ENCODE measurements at places on chromosomes 11 and 22. TPM values are rescaled to one million over a fixed set of nuclear protein-coding genes. Genes with fewer than 3 reads are reported as not detected.

DNA sequence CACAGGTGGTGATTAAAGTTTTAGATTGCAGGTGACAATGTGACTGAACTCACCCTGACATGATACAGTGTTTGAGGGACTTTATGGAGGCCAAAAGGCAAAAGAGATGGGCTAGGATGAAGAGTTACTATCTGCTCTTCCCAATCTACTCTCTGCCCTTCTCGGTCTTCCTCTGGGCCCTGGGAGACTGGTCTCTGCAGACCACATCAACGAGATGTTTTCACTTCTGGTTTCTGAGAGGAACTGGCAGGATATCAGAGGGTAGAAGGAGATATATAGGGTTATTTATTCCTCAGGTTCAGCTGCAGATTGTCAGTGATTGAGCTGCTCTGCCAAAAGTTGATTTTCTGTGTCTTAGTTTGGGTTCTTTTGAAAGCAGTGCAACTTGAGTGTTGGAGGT, 32.4 kb upstream of the CD44 start:
- no peak for DNase-seq

DNA sequence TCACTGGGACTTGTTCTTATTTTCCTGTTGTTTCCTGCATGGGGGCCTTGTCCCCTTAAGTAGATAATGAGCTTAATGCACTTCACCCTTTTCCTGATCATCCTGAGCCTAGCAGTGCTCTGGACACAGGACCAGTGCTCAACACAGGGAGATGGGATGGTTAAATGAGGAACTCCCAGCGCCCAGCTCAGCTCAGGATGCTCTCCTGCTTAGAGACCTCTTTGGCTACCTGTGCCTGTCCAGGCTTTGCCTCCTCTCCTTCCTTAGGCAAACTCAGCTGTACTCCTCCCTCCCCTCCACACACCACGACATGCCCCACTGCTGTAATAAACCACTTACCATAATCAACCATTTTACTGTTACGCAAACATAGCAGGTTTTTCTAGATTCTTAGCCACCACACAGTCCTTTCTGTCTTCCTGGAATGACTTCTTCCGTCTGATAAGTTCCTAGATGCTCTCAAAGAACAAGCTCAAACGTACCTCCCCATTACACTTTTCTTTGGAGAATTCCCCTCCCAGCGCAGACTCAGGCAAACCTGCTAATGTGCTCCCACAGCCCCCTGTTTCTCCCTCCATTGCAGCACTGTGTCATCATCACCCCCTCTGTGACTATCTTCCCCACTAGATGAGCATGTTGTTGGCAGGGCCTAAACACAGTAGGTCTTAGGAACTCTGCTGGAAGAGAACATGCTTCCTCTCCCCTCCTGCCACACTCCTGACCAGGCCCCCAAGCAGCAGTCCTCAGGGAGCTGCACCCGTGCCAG, 113.6 kb downstream of the MICAL2 start:
- DNase-seq = no peak

DNA sequence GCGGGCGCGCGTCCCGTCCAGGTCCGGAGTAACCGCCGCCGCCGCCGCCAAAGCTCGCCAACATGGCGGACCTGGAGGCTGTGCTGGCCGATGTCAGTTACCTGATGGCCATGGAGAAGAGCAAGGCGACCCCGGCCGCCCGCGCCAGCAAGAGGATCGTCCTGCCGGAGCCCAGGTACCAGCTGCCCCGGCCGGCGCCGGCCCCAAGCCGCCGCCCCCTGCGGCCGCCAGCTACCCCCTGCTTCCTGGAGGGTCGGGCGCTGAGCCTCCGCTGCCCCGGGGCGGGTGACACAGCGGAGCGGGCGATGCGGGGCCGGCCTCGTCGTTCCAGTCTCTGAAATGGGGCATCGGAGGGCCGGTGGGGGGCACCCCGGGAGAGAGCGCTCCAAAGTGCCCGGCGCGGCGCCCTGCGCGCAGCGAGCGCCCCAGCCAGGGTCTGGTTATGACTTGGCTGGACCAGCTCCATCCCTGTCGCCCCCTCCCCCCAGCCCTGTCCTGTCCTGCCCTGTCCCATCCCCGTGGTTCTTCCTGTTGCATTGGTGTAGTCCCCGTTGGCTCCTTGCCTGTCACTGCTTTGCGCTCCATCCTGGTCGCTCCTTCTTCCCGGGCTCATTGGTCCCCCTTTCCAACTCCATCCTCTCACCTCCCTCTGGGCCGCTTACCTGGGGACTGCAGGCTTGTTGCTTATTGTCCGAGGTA, 653 bp downstream of the GRK3 start:
- DNase-seq = no peak

The RASD2 gene
- total RNA-seq = 0.19 TPM

DNA sequence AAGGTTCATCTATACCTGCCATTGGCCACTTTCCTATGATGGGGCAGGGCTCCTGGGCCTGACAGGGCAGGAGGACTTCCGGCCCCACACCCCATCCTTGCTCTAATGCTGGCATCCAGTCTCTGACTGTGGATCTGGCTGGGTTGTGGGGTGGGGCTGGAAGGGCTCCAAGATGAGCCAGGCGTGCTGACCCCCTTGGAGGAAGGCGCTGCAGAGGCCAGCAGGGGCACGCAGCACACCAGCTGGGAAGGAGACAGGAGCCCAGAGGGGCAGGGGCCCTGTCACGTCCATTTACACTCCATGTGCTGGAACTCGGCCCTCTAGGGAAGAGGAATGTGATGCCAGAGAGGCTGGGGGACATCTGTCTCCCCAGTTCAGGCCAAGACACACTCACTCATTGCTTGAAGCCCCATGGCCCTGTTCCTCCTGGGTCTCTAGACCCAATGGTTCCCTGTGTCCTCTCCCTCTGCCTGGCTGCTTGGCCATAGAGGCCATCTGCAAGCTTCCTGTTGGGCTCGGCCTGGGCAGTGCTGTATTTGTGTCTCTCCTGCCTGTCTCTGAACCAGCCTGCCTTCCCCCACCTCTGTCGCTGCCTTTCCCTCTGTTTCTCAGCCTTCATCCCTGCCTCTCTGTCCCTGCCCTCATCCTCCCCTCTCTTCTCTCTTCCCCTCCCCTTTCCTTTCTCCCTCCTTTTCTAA, 67.5 kb upstream of the NECTIN1 start:
- DNase-seq = no peak

The SNRPD3 gene
- total RNA-seq = 121 TPM

DNA sequence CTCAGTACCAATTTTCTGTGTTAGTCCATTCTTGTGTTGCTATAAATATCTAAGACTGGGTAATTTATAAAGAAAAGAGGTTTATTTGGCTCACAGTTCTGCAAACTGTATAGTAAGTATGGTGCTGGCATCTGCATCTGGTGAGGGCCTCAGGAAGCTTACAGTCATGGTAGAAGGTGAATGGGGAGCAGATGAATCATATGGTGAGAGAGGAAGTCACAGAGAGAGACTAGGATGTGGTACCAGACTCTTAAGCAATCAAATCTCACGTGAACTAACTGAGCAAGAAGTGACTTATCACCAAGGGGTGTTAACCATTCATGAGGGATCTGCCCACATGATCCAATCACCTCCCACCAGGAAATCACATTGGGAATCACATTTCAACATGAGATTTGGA, 60.8 kb upstream of the ZBED5 start:
- DNase-seq = no peak

The KCNQ1OT1 gene
- total RNA-seq = 9.7 TPM

DNA sequence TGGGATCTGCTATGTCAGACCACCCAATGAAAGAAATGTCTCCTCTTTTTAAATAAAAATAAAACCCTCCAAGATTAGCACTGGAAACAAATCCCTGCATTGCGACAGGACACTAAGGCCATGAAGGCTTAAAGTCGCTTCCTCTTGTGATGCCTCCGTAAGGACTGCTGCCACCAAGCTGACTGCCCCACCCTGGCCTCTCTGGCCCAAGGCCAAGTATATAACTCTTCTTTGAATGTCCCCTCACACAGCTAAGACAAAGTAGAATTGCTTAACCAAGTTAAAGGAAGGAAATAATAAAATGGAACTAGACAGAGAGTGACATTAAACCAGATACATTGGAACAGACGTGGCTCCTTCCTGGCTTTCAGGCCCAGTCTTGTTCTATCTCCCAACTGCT, 7.5 kb upstream of the NRGN start:
- no peak for DNase-seq

GRCh38 chr11:113419454-113420003, 31.9 kb downstream of the ANKK1 start:
- DNase-seq = no peak

DNA sequence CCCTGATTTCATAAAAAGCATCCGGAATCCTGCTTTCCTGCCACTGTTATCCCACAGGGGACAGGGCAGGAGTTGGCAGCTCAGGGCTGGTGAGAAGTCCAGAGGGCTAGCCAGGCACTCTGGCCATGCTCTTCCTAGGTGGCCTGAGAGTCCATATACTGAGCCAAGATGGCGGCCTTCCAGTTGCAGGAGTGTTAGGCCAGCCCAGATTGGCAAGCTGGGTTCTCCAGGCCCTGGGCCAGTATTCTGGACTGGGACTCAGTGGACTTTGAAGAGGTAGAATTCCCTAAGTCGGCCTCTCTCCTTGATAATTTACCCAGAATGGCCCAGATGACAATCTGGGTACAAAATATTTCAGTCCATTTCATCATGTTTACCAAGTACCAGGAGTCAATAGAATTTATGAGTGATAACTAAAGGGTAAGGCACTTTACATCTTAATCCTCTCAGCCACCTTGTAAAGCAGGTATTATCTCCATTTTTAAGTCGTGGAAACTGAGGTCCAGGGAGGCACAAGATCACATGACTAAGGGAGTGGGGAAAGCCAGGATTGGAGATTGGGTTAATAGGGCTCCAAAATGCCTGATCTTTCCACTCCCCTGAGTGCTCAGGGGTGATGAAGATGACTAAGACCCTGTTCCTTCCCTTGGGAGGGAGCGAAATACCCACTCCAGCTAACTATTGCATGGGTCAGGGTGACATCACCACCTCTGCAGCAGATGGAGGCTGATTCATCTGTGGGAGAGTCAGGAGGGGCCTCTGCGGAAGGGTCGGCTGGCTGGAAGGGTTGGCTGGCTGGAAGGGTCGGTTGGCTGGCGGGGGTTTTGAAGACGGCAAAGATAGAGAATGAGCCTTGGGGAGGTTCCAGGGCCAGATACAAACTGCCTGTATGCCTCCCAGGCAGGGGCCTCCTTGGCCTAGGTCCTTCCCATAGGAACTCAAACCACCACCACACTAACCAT, 1.2 kb upstream of the MICALL1 start:
- peak; percentile 71 for DNase-seq

The RFPL3 gene
- not detected for total RNA-seq

GRCh38 chr11:61787928-61788491, 4.4 kb downstream of the TMEM258 start:
- no peak for DNase-seq

The PNPLA3 gene
- 1.1 TPM for total RNA-seq

The OR8K3 gene
- total RNA-seq = not detected

GRCh38 chr11:47507563-47508239, 45.2 kb downstream of the CELF1 start:
- no peak for DNase-seq

DNA sequence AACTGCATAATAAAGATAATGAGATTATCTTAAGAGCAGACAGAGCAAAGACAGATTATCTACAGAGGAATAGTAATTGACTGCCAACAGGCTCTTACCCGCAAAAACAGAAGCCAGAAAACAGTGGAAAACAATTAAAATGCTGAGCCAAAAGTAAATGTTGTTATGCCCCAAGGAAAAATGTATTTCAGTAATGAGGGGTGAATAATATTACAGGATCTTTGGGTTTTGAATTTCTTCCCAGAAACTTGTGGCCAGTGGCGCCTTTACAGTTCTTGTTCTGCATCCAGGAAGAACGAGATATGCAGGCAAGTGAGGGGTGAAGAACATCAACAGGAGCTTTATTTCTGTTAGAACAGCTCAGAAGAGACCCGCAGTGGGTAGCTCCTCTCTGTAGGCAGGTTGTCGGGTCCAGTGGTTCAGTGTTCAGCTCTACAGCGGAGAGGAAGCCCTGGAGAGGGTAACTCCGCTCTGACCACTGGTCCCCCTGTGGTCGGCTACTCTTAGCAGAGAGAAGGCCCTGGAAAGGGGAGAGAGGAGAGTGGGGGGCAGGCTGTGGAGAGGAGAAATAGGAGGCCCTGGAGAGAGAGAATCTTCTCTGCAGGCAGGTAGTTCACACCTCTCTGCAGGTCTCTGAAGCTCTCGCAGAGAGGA, 51.8 kb upstream of the SC5D start:
- DNase-seq = no peak

GRCh38 chr22:44753189-44754042, 1.0 kb downstream of the ARHGAP8 start:
- no peak for DNase-seq

- DNase-seq = no peak
These were observed 636.8 kb upstream of the CCDC179 start for GRCh38 chr11:23497040-23497439.

The HTR3A gene
- not detected for total RNA-seq

DNA sequence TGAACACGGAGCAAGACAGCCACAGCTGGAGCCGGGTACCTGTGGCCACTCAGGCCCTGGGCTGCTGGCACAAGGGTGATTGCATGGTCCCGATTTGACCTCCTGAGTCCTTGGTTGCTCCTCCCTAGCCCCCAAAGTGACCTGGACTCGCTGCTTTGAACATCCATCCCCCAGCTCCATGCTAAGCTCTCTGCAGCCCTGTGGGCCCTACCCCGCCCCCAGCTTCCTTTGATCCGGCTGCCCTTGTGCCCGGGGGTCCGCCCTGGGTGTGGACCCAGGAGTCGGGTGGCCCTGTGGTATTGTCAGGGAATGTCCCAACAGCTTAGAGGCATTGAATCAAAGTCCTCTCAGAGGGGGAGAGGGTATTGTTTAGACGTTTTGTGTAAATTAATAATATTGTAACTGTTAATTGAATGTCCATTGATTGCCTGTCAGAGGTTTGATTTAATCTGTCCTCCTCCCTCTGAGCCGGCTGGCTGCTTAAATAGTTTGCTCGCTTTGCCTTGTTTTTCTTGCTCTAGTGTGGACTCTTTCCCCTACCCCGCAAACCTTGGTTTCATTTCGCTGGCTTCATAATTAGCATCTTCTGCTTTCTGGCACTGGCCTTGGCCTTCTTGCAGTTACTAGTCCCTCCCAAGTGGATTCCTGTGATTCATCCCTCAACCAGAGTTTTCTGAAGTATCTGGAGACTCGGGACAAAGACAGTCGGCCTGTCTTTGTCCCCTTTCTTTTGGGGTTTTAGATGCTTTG, 20.7 kb downstream of the GRIK4 start:
- no peak for DNase-seq

The LMO1 gene
- not detected for total RNA-seq

DNA sequence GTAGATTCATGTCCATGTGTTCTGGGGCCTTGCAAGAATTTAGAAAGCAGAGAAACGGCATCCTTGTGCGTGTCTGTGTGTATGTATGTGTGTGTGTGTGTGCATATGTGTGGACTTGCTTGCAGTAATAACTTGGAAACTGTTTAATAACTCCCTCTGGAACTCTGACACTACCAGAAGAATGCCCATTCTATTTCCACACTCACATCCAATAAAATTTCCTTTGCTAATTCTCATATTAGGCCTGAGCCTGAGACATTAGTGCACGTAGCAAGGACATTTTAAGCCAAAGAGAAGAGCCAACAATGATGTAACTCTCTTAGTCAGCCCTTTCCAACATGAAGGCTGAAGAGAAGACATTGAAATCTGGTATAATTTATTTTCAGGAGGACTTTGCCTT, 3.2 kb downstream of the OR4D6 start:
- DNase-seq = no peak

All from omental fat pad (tissue), 4 donors.